ENCODE measurements at places on chromosomes 2 and 18.

- DNase-seq, result no peak
These were observed 112.1 kb upstream of the PIEZO2 start for GRCh38 chr18:11261486-11261885.

DNA sequence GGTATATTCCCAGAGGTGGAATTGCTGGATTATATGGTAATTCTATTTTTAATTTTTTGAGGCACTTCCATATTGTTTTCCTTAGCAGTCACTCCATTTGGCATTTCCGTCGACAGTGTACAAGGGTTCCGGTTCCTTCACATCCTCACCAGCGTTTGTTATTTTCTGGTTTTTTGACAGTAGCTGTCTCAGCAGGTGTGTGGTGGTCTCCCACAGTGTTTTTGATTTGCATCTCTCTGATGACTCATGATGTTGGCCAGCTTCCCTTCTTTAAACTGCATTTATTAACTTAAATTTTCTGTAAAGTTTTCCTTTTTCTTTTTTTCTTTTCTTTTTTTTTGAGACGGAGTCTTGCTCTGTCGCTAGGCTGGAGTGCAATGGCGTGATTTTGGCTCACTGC, 19.7 kb downstream of the SH3BP4 start:
- DNase-seq, result no peak

- DNase-seq, result no peak
These were observed 110.5 kb downstream of the DYSF start for GRCh38 chr2:71563872-71564271.

- no peak for DNase-seq
These were observed 32.3 kb downstream of the TMEM18 start for GRCh38 chr2:644871-645270.

GRCh38 chr2:171128461-171128860, 32.2 kb downstream of the TLK1 start:
- no peak for DNase-seq

DNA sequence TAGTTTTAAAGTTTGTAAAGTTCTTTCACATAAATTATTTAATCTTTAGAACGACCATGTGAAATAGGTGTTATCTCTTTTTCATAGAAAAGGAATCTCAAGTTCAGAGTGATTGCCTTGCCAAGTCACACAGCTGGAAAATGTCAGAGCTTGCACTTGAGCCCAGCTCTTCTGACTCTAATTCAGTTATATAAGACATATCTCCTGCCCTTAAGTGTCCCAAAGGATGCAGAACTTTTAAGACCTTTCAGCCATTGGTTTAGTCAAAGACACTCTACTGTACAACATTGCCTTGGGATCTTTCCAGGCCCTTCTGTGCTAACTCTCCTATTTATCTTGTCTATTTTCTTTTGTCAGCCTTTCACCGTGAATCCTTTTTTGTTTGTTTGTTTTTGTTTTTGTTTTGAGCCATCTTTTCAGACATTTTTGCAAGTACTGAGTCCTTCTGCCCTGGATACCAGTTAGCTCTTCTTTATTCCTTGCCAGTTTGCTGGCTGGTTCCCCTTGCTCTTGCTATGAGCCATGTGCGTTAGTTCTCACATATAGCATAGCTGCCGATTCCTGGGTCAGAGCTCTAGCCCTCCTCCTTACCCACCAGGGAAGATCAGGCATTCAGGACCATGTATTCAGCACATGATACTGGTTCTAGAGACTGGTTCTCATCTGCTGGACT, 160.0 kb upstream of the MYO3B start:
- no peak for DNase-seq

DNA sequence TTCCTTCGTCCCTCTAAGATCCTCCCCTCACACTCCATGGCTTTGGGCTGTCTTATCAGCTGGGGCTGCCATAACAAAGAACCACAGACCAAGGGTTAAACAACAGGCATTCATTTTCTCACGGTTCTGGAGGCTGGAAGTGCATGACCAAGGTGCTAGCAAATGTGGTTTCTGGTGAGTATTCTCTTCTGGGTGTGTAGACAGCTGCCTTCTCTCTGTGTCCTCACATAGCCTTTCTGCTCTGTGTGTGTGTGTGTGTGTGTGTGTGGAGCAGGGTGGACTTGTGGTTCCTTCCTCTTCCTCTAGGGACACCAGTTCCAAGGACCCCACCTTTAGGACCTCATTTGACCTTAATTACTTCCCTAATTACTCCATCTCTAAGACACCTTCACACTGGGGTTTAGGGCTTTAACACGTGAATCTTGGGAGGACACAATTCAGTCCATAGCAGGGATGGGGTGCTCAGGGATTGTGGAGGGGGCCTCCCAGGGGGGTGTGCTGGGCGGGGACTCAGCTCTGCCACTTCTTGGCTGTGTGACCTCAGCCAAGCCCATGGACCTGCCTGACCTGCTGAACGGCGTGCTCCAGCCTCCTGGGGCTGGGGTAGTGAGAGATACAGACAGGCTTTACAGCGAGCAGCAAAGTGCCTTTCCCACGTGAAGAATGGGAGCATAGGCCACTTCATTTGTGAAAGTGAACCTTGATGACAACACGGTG, 38.0 kb downstream of the ACKR3 start:
- no peak for DNase-seq

- no peak for DNase-seq
These were observed 123.7 kb upstream of the KLF7 start for GRCh38 chr2:207289295-207290018.

DNA sequence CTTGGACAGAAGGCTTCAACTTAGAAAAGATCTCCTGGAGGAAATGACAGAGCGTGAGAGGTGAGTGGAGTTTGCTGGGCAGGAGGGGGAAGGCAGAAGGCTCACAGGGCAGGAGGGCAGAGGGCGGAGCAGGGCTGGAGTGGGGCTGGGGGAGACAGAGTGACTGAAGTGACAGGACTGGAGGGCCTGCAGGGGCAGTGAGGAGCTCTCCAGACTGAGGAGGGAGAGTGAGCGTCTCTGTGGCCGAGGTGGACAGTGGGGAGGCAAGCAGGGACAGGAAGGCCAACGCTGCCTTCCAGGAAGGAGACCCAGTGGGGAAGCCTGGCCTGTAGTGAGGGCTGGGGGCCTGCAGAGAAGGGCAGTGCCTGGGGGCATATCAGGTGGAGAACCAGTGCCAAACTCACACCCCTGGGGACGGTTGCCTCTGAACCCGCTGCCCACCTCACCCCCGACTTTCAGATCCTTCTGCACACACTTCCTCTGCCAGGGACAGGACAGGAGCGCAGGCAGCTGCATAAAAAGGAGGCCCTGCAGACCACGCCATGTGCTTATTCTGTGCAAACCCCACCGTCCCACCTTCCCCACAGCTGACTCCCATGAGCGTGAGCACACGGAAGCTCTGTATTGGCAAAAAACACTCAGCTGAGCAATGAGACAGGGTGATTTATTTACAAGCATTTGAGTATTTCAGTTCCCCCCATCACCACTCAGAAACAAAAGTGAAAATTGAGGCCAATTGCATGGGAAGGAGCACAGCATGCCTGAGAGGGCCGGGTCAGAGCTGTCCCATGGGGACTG, 244.3 kb downstream of the FAM210A start:
- DNase-seq, result no peak

GRCh38 chr18:49861659-49862058, 48.3 kb upstream of the ACAA2 start:
- no peak for DNase-seq

- DNase-seq, result no peak
These were observed 62.4 kb downstream of the PLB1 start for GRCh38 chr2:28558158-28558820.

- DNase-seq, result no peak
These were observed 344.5 kb upstream of the TNP1 start for GRCh38 chr2:217204358-217204757.

- no peak for DNase-seq
These were observed 6.1 kb upstream of the KYNU start for GRCh38 chr2:142871396-142871795.

- DNase-seq, result no peak
These were observed 106.5 kb upstream of the ATP8B1 start for GRCh38 chr18:57909620-57910019.

DNA sequence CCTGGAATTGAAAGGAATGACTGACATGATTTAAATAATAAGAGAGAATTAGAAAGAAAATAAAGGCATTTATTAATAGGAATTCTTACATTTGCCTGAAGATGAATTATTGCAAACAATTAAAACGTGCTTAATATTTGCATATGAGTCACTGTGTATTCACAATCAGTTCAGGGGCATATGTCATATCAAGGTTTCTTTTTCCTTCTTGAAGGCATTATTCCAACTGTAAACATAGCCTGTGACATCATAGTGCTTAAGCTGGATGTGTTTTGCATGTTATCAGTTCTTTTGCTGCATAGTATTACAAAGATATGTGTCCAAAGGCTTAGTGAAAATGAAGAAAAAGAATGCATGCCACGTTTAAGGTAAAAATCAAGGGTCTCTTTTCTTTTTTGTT, 80.8 kb downstream of the MEIS1 start:
- DNase-seq, result no peak

DNA sequence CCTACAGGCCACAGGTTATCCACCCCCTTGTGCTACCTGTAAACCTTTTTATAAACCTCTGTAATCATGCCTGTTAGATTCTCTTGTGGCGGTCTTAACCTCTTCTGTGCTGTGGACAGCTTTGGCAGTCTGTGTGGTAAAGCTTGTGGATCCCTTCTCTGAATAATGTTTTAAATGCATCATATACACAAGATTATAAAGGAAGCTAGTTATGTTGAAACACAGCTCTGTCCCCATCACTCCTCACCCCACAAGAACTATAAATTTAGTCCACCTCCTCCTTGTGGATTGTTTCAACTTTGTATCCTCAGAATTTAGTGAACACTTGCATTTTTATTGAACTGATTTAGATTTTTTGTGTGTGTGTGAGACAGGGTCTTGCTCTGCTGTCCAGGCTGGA, 107.7 kb downstream of the ICA1L start:
- DNase-seq, result no peak

DNA sequence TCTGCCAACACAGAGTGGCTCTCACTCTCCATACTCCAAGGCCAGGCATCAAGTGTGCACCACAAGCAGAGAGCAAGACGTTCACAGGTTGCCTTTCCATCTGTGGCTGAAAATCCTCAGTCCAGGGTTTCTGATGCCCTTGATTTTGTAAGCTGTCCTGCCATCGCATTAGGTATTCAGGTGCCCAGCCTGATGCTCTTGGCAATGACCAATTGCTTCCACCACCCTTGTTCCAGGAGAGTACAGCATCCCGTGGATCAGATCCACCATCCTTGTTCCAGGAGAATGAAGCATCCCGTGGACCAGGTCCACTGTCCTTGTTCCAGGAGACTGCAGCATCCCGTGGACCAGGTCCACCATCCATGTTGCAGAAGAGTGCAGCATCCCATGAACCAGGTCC, 133.4 kb upstream of the GPC1 start:
- no peak for DNase-seq

GRCh38 chr2:83695530-83695929, 763.5 kb downstream of the SUCLG1 start:
- DNase-seq, result no peak
